Suppressor macrophage treated with lipopolysaccharide for 1 hour (primary cell): ENCODE measurements at places on chromosomes 13 and 19.

GRCh38 chr13:34413538-34414210 is 528.4 kb upstream of the NBEA start:
- DNase-seq: no peak

GRCh38 chr13:50375792-50376191 is 360.5 kb downstream of the KCNRG start:
- no peak for DNase-seq

DNA sequence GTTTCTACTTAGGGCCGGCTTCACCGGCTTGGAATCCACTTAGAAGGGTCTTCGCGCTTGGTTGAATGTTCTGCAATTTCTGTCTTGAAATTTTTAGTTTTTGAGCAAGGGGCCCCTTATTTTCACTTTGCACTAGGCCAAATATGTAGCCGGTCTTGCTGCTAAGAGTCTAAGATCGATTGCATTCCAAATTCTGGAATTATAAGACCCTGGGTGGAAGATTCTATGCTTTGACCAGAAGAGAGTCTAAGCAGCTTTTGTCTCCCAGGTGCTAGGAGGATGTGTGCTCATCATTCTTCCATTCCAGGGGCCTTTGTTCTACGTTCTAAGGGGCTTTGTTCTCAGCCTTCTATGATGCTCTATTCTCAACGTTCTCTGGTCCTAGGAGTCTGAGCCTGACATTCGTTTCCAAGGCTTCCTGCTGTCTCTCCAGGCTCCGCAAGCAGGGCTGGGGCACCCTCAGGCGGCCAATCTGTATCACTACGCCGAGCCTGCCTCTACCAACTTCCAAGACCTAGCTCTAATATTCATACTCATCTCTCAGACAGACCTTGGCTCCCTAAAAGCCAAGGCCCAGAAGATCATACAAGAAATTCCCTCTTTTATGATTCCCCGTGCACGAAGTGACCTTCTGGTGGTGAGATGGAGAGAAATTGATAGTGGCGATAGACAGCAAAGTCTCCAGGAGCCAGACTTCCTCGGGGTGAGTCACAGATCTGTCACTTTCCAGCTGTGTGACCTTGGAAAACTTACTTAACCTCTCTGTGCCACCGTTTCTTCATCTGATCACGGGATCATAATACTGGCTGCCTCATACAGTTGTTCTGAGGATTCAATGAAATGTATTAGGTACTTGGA is 982 bp upstream of the DACT3 start:
- DNase-seq: peak; percentile 92

DNA sequence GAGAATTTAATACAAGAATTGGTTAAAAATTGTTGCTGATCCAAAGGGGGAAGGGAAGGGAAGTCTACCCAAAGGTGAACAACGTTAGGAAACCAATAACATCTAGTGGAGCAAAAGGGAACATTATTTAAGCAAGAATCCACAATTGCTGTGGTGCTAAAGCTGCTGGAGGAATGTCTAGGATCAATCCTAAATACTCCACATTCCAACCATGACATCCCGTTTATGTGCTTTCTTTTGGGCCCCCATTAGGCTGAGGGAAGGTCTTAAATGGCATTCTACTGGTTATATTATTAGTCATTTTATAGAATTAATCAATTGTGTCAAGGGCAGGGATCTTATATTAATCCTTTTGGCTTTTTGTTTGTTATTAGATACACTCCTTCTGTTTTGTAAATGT is 39.9 kb upstream of the VWA8 start:
- DNase-seq: no peak

- no peak for DNase-seq
Observed at GRCh38 chr13:94323764-94324758, 155.4 kb downstream of the DCT start.

DNA sequence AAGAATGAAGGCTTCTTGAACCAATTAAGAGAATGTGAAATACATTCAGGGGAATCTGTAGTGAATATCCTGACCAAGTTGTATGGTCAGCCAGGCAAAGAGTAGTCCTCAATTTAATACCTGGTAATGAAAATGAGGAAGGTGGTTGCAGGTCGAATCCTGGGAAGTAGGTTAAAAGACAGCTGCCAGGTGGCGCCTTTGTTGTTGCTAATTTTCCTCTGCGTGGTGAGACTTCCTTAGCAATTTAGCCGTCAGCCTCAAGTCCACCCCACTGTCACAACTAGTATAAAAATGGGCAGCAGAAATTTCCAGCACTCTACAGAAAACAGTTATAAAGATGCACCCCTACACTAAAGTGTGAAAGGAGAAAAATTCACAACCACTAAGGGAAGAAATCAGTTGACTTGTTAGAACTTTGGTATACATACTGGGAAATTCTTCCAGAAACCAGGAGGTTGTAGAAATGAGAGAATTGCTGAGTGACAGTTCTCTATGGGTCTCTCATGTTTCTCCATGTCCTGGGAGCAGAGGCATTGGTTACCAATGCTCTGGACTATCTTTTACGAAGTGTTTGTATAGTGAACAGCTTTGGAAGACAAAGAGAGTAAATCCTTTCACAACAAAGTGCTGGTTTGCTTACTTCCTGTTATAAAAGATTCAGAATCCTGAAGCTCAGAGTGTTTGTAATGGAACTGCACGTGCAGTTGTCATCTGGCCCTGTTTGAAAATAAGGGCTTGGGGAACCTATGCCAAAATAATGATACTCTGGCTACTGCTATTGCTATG is 235.9 kb downstream of the NHLRC3 start:
- no peak for DNase-seq
